ENCODE measurements at places on chromosomes 16 and 17.

DNA sequence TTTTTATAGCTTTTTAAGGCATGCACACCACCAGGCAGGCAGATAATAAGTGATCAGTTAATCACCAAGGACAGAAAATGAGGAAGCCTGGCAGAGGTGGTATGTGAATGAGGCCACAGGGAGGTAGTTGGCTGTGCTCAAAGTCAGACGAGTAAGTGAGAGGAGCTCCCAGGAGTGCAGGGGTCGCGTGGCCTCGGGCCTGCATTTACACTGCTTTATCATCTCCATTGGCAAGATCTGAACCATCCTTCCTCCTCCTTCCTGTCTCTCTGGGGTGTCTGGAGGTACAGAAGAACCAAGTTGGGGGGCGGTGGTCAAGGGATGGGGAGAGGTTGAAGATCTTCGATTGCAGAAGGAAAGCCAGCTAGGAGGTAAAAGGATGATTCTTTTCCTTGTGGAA is 320.1 kb downstream of the SOX9 start:
- no peak for DNase-seq

DNA sequence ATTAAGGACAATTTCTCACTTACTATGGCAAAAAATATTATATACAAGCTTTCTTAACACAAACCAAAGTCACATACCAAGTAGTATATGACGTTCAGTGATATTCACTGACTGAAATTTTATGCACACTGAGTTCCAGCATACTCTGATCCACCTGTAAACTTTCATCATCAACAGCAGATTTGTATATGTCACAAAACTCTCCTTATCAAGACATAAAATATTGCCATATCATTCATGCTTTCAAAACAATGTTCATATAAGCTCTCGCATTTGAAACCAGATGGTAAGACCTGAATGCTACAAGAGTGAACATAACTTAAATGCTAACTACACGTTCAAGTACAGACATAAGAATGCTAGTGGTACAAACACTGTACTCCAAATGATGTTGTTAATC is 46.7 kb downstream of the GNA13 start:
- DNase-seq = no peak

DNA sequence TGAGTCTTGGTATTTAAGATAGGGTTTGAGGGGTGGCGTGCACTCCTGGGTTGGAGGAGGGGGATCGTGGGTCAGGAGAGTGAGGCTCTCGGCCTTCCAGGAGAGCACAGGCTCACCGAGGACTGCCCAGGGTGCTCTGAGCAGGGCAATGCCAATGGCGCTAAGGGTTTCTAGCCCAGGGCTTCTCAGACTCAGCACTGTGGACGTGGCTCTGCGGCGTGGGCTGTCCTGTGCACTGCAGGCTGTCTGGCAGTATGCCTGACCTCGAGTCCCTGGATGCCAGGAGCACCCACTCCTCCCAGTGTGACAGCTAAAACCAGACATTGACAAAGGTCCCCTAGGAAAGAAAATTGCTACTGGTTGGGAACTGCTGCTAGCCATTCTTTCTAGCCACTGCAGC is 37.2 kb upstream of the ENDOV start:
- DNase-seq = no peak

GRCh38 chr16:31920373-31920772 is 46.8 kb downstream of the ZNF267 start:
- no peak for DNase-seq

DNA sequence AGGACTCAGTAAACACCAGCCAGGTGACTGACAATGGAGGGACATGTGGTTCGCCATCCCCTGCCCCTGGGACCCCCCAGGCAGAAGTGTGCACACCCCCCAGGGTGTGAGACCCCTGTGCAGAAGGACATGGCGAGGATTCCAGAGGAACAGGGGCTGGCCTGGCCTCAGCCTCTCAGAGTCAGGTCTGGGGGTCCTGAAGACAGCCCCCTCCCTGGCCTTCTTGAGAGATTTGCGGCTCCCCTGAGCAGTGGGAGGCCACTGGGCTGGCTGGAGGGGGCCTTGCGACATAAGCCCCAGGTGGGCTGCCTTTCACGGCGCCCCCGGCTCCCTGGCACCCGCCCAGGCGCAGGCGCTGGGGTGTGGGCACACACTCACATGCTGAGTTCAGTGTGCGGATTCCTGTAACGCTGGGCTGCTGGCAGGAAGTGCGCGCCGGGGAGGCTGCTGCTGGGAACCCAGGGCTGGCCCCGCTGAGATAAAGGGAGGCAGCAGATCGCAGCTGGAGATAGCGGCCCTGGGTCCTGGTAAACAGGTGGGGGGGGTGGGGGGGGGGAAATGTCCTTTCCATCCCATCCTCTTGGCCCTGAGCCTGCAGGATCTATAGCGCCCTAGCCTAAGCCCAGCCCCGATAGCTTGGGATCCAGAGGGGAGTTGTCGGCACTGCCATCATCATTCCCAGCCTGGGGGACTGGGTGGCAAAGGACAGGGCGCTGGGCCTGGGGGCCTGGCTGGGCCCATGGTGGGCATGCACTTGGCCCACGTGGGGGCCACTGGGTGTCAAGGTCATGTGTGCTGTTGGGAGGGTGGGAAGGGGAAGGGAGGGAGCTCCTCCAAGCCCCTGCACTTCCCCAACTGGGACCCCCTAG is 27.1 kb downstream of the TMEM235 start:
- no peak for DNase-seq

GRCh38 chr17:15947976-15948752 is 3.2 kb downstream of the ADORA2B start:
- DNase-seq = no peak

DNA sequence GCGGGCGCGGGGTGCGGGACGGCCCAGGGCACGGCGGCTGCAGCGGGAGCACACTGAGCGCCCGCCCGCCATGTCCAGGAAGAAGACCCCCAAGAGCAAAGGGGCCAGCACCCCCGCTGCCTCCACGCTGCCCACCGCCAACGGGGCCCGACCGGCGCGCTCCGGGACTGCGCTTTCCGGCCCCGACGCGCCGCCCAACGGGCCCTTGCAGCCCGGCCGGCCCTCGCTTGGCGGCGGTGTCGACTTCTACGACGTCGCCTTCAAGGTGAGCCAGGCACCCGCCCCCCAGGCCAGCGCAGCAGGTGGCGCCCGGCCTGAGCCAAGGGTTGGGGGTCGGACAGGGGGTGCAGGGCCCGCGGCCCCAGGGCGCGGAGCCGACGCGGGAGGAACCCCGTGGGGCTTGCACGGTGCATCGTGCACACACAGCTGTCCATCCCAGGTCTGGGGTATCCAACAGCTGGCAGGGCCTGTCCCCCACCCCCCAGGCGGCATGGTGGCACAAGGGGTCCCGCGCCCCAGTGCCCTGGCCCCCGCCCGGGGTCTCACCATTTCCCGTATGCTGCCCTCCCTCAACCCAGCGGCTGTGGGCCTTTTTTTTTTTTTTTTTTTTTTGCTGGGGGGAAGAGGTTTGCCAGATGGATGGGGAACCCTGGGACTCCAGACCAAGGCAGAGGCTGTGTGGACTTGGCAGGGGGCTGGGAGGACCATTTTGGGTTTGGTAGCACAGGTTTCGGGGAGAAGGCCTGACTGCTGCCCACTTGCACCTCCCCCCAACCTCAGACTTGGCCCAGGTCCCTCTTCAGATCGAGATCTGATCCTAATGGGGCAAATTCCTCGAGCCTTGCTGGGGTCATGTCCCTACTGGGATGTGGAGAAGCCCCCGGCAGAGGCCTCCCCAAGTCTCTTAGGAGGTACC is 547 bp downstream of the RAB26 start:
- DNase-seq = no peak

DNA sequence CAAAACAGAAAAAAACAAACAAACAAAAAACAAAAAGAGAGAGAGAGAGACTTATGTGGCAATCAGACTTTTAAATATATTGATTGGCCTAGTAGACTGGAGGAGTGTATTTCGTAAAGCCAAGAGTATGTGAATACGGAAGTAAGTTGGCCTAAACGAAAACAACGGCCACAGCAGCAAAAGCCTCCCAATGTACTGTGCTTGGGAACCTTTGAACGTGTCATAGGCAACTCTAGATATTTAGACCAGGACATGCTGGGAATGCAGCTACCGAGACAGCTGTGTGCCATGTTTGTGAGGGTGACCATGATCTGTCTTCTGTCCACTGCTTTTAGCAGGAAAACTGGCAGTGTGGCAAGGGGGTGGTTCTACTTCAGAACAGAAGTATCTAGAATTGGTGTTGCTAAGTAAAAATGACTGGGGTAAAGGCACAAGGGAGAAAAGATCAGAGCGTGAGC is 7.4 kb downstream of the MAF start:
- no peak for DNase-seq

DNA sequence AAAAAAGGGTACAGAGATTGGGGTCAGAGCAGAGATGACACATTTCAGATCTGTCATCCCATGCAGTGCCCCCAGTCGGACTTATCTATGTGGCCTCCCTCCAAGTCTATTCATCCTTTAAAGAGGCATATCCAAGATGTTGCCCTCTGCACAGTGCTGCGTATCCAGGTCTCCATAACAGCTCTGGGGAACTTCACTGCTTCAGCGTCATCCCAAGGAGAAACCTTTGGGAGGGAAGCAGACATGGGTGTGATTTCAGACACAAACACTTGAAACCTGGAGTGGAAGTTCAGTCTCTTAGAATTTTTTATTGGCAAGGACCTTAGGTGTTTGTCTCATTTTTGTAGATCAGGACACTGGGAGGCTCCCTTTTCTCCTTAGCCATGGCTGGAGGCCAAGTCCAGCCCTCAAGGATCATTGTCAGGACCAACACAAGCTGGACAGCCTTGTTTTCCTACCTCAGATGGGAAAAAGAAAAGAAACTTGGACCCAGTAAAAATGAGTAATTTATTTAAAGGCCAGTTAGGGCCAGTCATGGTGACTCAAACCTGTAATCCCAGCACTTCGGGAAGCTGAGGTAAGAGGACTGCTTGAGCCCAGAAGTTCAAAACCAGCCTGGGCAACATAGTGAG is 23.9 kb upstream of the NLK start:
- DNase-seq = peak; percentile 10

DNA sequence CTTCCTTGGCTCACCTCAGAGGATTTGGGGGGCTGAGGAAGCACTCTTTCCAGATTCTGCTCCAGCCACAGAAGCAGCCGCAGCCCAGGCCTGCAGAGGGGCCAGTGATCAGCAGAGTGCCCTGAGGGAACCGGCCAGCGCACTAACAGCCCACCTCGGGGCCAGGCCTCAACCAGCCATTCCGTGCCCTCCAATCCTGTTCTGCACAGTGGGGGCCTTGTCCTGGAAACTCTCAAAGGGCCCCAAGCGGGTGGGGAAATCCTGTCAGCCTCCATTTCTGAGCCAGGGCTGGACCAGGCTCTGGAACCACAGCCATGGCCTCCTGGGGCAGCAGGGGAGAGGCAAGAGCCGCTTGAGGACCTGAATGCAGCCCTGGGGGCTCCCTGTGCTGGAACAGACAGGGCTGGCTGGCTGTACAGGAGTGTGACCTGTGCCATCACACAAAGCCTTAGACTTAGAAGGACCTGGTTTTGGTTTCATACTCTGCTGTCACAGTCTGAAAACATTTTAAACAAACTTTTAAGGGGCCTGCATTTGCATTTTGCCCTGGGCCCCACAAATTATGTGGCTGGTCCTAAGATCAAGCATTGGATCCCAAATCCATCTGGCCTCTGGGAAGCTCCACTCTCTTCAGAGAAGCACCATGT is 10.0 kb downstream of the CNGB1 start:
- DNase-seq = no peak

DNA sequence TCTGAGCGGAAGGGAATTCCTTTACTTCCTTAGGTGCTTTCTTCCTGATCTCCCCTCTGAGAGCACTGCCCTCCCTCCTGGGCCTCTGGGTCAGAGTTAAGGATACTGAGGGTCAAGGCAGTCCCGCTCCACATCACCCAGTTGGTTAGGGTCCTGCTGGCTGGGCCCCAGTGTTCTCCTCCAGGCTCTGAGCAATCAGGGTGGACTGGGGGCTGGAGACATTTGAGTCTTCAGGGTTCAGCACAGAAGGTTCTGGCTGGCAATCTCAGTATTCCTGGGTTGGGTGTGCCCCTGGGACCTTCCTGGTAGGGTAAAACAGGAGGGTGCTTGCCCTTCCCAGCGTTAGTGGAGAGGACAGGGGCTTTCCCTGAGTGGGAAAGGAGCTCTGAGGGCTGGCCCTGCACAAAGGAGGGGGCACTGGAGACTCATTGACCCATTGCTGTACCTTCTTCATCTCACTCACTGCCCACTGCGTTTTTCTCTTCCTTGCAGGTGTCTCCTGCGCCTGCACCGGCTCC is 448 bp downstream of the MT1M start:
- DNase-seq = no peak

- DNase-seq = peak; percentile 70
These were observed 4.9 kb upstream of the NDRG4 start for GRCh38 chr16:58494981-58495520.

- no peak for DNase-seq
These were observed 198.3 kb downstream of the SPECC1 start for GRCh38 chr17:20207262-20207985.

DNA sequence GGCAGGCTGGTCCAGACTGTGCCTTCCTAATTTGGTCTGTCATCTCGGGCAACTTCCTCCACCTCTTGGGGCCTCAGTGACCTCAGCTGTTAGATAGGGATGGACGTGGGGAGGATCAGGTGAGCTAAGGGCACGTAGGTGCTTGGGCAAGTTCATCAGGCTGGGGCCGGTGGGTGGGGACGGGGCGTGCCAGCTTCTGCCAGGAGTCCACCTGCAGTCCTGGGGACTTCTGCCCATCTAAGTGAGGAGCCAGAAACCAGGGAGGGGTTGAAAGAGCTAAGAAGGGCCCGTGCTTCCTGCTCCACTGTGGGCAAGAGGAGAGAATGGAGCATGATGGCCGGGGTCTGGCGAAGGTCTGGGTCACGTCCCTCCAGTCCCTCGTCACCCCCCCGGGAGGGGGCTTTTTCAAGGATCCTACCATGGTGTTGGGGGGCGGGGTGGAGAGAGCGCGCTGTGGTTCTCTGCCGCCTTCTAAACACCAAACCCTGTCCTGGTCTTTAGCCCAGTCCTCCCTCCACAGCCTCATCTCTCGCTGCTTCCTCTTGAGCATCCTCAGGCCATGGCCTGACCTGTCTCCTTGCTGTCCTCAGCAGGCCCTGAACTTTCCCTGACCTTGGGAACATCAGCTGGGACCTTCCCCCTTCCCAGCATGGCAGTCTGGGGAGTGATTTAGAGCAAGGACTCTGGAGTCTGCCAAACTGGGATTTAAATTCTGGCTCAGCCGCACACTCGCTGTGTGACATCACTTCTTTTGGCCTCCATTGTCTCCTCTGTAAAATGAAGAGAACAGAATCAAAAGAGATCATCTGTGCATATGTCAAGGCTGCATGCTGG is 21.6 kb downstream of the SPNS2 start:
- DNase-seq = no peak

GRCh38 chr17:60599220-60599619 is 773 bp upstream of the PPM1D start:
- DNase-seq = peak; percentile 66

DNA sequence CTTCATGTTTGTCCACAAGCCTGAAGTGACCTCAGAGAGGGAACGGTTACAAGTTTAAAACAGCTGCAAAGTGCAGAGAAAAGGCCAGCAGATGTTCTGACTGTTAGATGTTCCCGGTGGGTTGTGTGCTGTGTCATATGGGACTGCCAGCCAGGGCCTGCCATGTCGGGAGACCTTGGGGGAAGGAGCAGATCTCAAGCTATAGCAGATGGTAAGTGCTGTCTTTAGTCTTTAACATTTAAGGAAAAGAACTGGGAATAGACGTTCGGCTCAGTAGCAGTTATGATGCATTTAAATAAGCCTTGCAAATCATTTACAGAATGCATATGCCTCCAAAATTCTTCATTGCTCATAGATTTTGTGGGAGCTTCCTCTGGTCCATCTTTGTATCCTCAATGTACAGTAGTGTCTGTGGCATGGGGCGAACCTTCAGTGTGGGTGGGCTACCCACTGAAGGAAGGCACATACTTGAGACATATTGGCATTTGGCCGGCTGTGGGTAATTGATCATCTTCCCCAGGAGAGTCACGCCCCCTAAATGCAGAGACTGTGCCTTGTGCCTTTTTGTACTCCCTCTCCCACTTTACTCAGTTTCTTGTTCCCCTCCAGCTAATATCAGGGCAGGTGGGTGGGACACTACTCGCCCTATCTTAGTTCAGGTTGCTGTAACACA is 131.9 kb downstream of the NPIPB5 start:
- DNase-seq = no peak
